Suppressor macrophage (primary cell): ENCODE measurements at places on chromosomes 1 and 21.

- DNase-seq: peak; percentile 63
Measured at GRCh38 chr1:173202424-173203145, 4.5 kb downstream of the TNFSF4 start.

DNA sequence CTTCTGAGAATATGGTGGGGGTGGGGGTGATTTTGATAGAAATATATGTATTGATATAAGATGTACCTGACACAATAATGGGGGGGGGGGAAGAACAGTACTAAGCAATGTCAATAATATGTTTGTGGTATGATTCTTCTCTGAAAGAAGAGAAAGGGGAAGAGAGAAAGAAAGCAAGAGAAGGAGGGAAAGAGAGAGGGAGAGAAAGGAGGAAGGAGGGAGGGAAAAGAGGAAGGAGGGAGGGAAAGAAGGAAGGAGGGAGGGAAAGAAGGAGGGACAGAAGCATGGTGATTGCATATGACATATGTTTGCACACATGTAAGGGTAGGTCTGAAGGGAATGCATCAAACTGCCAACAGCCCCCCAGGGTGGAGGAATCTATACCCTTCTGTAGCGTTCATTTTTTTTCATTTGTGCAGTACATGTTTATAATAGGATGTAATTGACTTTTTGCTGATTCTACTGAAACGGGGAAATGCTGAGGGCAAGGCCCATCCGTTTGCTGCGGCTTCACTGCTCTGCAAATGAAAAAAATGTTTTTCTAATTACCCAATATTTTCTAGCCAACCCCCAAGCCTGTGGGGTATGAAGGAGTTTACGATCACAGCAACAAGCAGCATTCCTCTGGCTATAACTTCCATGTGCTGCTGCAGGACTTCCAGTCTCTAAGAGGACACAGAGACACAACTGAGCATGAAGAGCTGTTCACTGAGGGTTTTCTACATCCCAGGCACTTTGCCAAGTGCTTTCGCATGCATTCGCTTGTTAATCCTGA lies 119.3 kb upstream of the ZC3H12A start:
- DNase-seq: no peak

DNA sequence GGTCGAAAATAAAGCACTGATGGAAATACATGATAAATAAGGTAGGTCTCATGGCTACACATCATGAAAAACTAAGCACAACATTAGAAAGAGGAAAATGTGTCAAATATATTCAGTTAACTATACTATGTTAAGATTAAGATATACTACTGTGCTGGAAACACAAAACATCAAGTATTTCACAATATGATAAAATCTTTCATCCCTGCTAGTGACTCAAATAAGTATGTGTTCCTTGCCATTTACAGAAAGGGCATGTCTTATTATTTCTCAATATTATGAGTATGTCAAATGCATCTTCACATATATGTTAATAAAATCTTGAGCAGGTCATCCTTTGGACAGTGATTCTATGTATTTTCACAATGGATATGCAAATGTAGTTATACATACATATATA lies 1260.1 kb upstream of the ADGRL2 start:
- DNase-seq: no peak

DNA sequence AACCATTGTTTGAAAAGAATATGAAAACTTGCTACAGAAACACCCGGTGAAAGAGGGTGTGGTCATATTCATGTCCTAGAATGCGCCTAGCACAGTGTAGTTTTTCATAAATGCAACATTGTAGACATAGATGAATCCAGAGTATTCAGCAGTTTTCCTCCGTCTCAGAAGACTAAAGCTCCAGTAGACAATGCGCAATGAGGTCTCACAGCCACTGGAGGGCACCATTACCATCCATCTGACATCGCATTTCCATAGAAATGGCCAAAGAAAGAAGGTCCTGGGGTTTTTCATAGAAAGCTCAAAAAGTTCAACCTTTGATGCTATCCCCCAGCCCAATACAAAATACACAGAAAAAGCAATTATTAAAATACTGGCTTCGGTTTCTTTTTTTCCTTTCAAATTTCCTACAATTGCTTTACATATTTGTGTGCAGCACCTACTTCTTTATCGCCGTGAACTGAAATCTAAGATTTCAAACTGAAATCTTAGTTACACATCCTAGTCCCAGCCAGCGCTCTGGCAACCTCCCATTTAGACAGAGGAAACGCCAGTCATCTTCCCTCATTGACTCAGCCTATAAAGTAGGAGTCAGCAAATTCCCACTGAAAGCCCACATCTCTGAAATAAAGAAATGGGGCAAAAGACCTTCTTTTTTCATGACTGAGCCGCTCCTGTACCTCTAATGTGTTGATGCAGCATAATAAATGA lies 3.9 kb upstream of the CD58 start:
- DNase-seq: peak; percentile 84

DNA sequence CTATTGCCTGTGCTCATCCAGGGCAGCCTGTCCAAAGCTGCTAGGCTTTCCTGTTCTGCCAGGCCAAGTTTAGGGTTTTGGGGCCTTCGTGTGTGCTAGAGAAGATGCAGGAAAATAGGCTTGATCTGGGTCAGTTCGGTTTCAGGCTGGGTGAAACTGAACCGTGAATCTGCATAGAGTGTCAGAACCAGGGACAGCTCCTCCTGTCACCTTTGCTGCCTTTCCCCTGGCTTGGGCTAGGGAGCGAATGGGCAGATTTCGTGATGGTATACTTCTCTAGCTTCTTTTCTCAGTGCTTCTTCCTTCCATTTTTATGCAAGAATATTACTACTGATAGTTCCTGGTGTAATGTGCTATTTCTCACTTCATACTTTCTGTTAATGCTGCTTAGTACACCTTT lies 6.0 kb upstream of the AGO1 start:
- DNase-seq: no peak

DNA sequence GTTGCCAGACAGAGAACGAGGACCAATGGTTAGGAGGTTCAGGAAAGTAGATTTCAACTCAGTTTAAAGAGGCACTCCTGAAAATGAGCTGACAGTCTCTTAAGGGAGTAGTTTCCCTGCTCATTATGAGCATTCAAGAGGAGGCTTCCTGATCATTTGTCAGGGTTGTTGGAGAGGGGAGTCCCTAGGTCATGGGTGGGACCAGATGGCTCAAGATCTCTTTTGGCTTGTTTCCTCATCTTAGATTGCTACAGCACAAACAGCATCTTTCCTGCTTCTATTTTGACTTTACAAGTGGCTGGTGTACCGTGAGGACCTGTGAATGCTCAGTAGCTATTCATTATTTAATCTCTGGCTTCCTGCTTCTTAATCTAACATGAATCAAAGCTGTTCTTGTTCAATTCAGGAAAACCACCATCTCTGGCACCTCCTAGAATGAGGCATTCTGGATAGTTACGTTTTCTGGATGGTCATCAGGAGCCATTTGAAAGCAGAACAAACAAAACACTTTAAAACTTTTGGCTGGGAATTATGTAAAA lies 47.6 kb downstream of the PEX14 start:
- DNase-seq: no peak

GRCh38 chr1:183585038-183585437 lies 5.2 kb downstream of the NCF2 start:
- DNase-seq: no peak

- DNase-seq: peak; percentile 91
Measured at GRCh38 chr1:160726498-160727315, 12.3 kb upstream of the SLAMF7 start.

GRCh38 chr1:119312500-119312899 lies 56.1 kb upstream of the HAO2 start:
- no peak for DNase-seq

GRCh38 chr1:193270996-193271395 lies 84.6 kb upstream of the B3GALT2 start:
- DNase-seq: no peak

DNA sequence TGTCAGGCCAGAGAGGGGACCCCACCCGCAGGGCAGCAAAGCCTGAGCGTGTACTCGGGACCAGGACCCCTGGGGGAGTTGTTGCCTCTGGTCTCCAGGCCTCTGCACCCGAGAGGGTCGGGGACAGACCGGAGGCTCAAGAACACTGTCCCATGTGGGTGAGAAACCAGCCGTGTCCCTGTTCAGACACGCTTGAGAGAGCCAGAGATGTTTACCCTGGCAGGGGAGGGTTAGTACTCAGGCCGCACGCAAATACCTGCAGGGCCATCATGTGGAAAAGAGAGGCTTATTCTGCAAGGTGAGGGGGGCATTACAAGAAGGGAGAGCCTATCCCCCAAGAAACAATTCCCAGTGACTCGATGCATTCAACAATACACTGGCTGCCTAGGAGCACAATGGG lies 74.0 kb upstream of the ARHGEF16 start:
- no peak for DNase-seq

DNA sequence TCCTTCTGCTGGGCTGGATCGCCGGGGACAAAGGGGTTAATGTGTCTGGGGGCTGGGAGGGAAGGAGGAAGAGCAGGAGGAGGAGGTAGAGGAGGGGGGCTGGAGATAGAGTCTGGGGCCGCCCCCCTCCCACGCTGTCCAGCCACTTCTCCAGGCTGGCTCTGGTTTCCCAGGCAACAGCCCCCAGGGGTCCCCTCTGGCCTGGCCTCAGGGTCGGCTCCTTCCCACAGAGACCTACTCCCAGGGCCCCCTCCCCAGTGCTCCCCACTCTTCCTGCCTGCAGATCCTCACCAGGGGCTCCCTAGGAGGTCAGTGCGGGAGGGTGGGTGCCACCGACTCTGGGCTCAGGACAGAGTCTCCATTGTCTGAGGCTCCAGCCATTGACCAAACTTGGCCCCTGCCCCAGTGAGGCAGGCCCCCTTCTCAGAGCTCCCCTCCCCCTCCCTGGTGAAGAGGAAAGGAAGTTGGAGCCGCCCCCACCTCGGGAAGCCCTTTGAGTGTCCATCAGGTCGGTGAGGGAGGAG lies 34.1 kb downstream of the ARHGEF10L start:
- DNase-seq: no peak

DNA sequence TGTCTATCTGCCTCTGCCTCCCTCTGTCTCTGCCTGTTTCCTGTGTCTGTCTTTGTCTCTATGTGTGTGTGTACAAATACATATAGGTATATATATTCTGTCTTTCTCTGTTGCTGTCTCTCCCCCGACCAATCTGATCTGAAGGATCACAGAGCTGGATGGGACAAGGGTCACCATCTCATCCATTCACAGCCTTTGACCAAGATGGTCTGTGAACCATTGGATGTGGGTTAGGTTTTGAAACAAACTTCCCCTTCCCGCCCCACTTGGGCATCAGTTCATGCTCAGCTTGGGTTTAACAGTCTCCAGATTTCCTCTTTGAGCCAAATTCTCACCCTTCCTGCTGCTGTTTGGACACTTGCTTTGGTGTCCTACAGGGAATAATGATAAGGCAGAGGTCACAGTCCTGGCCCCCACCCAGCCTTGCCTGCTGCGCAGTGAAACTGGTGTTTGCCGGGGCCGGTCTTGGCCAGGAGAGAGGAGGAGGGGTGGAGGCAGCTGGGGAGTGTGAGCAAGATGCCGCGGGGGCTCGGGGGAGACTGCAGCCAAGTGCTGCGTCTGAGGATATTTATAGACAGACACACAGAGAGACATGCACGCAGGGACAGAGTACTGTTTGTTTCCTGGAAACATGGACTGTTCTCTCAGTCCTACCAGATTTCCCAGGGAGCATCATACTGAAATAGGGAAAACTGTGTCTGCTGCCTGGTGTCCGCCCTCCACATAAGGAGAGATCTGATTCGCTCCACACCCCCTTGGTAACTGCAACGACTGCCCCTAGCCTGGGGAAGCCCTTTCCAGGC lies 27.0 kb upstream of the BTG2 start:
- peak; percentile 61 for DNase-seq

GRCh38 chr1:18670121-18670867 lies 39.6 kb downstream of the PAX7 start:
- no peak for DNase-seq

- DNase-seq: no peak
Measured at GRCh38 chr1:202038688-202039346, 28.4 kb downstream of the ELF3 start.

- no peak for DNase-seq
Measured at GRCh38 chr1:61602663-61603062, 122.3 kb downstream of the TM2D1 start.

GRCh38 chr21:43603641-43604504 lies 55.4 kb downstream of the HSF2BP start:
- peak; percentile 66 for DNase-seq

GRCh38 chr1:158043232-158043631 lies 49.8 kb downstream of the KIRREL1 start:
- DNase-seq: no peak

DNA sequence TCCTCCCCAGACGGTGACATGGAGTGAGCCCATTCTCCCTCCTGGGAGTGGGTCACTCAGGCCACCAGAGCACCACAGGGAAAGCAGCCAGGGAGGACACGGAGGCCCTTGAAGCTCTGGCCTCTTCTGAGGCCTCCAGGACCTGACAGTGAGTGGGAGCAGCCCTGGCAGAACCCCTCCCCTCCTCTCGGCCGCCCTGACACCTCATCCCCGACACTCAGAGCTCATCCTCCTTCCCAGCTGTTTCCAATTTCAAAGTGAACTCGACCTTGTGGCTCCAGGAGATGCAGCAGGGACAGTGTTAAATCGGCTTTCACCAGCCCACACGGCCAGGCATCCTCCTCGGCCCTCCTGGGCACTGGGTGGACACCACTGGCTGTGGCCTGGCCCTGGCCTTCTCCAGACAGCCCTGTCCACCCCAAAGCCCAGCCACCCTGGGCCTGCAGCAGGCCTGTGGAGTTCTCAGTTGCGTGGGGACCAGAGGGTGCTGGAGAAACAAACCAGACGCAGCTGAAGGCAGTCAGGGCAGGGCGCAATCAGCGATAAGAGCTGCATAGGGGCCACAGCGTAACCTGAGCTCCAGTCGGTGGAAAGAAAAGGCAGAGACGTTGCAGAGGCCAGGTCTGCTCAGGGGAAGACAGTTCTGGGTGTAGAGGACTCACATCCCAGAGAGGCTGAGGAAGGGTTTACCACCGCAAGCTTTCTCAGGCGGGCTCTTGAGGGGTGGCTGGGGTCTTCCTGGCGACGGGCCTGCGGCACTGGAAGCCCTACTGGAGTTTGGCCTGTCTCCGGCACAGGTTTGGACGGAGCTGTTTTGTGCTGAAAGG lies 27.1 kb downstream of the FTCD start:
- DNase-seq: no peak
